Islet precursor cell (in vitro differentiated cells): ENCODE measurements at places on chromosomes 6 and 20.
A peak's percentile ranks its signal among the peaks of the same experiment; 100 is the strongest.

DNA sequence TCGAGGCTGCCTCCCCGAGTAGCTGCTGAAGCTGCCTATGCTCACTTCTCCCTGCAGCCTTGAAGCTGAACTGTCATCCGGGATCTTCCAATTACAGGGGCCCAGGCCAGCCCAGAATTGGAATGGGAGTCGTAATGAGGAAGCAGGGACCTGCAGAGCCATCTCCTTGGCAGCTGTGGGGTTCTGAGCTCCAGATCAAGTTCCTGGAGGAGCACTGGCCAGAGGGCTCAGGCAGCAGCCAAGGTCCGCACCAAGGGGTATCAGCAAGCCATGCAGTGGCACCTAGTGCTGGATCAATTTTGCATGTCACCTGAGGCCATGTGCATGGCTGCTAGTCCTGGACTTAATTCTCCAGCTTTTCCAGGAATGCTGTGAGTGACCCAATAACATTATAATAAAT is 163.2 kb upstream of the TSHZ2 start:
- no peak for DNase-seq

- DNase-seq: no peak
Observed at GRCh38 chr6:16591396-16592222, 169.7 kb downstream of the ATXN1 start.

DNA sequence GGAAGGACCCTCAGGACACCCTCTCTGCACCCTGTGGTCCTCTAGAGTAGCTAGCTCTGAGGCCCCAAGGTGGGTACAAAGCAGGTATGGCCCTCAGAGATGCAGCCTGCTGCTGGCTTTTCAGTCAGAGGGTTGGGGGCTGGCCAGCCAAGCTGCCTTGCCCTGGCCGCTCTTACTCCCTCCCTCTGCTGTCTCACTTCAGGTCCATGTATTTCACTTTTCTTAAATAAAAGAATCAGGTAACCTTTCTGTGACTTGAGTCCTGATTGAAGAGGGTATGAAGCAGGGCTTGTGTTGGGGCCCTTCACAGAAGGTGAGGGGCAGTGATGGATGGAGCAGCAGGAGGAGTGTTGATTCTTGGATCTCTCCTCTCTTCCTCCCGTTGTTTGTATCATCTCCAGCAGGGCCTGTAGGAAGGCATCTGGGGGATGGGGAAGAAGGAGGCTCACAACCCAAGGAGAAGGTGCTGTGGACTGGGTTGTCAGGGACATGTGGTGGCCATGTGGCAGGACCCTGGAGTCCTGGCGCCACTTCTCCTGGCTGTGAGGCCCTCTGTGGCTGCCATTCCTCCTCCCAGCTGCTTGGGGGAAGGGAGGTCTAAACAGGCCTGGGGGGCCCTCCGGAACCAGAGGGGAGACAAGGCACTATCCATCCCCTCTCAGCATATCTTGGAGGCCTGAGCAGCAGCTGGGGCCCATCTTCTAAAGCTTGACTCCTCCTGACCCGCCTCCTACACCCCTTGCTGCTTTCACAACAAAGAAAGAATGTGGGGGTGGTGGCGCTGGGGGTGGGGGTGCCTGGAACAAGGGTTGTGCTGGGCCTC is 1.1 kb upstream of the PTK7 start:
- DNase-seq: no peak

DNA sequence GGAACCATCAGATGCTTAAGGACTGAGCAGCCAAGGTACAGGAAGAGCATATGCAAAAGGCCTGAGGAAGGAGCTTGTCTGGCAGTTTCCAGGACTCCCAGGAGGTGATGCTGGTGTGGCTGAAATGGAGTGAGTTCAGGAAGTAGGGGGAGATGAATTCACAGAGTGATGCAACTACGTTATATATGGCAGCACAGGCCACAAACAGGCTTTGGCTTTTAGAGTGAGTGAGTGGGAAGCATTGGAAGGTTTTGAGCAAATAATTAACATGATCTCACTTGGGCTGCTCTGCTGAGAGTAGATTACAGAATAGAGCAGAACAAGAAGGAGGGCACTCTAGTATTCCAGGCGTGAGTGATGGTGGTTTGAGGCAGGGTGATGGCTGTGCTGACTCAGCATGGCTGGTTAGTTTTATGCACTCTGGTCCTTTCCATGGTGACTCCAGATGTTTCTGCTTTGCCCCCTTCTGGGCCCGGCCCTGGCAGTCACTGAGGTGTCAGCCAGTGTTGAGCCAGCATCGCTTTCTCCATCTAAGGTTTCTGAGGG is 6.5 kb downstream of the BTN2A2 start:
- no peak for DNase-seq

- DNase-seq: peak; percentile 86
Observed at GRCh38 chr6:154343473-154344308, 12.9 kb downstream of the IPCEF1 start.

GRCh38 chr6:102981490-102982015 is 1588.0 kb downstream of the GRIK2 start:
- no peak for DNase-seq

DNA sequence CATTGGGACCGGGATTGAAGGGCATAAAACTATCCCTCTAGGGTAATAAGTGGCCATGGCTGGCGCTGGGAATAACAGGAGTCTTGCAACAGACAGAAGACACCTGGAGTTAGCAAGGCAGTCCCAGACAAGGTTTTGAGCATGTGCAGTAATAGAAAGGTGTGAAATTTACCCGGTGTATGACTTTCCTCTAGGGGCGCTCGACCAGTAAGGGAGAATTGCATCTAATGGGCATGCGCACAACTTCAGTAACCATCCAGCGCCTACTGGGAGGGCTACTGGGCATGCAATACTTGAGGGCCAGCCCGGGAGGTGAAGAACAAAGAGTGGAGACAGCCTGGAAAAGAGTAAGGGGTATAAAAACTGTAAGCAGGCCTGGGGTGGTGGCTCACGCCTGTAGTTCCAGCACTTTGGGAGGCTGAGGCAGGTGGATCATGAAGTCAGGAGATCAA is 32.7 kb downstream of the SERPINB6 start:
- DNase-seq: peak; percentile 34

GRCh38 chr20:11982955-11983470 is 65.3 kb downstream of the BTBD3 start:
- DNase-seq: no peak

- DNase-seq: peak; percentile 63
Observed at GRCh38 chr20:52103913-52104545, 87.5 kb downstream of the ZFP64 start.

- no peak for DNase-seq
Observed at GRCh38 chr6:27669624-27670301, 196.9 kb upstream of the ZNF184 start.

GRCh38 chr6:7126754-7127153 is 19.0 kb downstream of the RREB1 start:
- no peak for DNase-seq

GRCh38 chr6:25175681-25176080 is 103.5 kb upstream of the CARMIL1 start:
- no peak for DNase-seq

- DNase-seq: no peak
Observed at GRCh38 chr6:143294265-143294860, 156.1 kb downstream of the ADAT2 start.

DNA sequence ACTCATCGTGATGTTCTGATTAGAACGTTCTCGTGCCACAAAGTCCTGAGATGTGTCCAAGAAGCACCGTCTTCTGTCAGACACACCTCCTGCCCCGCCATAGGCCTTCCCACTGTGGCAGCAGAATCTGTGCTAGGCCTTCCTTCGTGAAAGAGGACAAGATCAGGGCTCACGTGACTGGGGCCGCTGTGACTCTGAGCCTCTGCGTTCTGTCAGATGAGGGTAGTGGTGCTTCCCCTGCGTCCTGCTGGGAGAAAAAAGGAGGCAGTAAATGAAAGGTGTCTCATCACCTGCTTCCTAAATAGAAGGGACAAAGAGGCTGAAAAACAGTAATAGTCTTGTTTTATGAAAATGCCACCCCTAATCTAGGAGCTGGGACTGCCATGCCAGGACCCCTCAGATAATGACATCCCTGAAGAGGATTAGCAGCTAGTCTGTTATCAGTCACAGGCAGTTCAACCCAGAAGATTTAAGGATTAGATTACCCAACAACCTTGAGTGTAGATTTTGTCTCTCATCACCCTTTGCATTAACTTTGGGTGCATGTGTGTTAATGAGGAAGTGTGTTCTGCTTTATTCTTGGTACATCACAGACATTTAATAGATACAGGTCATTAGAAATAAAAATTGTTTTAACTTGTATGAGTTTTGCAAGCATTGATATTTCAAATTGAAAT is 4.1 kb downstream of the DNAJC5 start:
- no peak for DNase-seq

DNA sequence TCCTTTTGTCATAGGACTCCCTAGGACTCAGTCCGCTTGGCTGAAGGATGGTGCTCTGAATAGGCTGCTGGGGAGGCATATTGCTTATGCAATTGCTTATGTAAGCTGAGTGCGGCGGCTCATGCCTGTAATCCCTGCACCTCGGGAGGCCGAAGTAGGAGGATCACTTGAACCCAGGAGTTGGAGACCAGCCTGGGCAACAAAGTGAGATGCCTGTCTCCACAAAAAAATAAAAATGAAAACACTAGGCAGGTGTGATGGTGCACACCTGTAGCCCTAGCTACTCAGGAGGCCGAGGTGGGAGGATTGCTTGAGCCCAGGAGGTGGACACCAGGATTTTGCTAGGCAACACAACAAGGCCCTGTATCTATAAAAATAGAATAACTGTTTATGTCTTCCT is 81.3 kb downstream of the EYA2 start:
- DNase-seq: peak; percentile 24

GRCh38 chr6:33372526-33373123 is 19.0 kb upstream of the KIFC1 start:
- DNase-seq: no peak

DNA sequence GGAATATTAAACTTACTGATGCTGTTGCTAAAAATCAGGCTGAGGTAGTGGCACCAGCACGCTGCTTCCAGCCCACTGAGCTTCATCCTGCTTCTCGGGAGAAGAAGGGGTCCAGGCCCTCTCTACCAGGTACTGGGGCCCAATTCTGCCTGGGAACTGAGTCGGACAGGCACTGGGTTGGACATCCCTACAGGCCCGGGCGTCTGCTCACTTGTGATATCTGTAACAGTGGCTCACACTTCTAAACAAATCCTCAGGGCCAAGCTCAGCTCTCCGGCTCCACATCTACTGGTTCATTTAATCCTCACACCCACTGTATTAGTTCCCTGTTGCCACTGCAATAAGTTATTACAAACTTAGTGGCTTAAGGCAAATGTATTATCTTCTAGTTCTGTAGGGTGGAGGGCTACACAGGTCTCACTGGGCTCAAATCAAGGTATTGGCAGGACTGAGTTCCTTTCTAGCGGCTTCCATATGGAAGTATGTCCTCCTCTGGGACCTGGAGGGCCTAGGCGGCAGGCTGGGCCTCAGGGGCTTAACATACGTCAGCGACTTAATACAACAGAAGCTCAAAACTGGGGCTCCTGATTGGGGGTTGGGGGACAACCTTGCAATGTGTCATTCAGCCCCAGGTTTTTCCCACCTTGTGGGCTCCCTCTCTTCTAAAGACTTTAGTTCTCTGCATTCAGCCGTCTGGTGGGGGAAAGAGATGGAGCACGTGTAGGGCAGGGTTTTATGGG is 1.6 kb upstream of the KCNK15 start:
- DNase-seq: no peak

GRCh38 chr6:55868771-55869479 is 6.5 kb downstream of the BMP5 start:
- peak; percentile 90 for DNase-seq

DNA sequence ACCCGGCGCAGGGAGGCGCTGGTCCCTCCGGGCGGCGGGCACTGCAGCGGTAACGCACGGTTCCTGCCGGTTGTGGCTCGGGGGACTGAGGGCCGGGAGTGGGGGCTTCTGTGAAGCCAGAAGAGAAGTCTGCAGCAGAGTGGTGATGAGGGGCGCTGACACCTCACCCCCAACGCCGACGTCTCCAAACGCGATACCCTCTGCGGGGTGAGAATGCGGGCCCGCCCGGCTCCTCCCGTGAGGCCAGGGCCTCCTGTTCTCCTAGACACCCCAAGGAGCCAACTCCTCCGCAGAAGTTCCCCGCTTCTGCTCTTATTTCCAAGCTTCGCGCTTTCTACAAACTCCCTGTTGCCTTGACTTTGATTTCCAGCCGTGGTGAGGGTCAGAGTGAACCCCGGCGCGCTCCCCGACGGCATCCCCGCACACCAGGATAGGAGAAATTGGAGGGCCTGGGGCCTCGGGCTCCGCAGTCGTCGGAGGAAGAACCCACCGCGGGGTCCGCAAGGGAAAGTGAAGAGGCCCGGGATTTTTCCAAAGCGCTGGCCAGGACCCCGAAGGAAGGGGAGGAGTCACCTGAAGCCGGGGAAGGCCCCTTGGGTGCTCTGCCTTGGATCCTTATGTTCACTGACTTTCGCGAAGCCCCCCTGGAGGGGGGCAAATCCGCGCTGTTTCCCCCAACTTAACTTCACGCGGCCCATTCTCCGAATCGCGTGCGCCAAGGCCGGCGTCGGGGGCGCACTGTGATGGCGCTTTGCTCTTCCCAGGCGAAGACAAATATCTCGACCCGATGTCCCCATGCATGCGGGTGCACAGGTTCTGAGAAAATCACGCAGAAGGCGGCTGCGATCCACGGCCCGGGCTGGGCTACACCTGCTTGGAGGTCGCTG is 3.1 kb upstream of the INSM1 start:
- no peak for DNase-seq

GRCh38 chr20:10524034-10524476 is 89.0 kb downstream of the SLX4IP start:
- DNase-seq: peak; percentile 92

DNA sequence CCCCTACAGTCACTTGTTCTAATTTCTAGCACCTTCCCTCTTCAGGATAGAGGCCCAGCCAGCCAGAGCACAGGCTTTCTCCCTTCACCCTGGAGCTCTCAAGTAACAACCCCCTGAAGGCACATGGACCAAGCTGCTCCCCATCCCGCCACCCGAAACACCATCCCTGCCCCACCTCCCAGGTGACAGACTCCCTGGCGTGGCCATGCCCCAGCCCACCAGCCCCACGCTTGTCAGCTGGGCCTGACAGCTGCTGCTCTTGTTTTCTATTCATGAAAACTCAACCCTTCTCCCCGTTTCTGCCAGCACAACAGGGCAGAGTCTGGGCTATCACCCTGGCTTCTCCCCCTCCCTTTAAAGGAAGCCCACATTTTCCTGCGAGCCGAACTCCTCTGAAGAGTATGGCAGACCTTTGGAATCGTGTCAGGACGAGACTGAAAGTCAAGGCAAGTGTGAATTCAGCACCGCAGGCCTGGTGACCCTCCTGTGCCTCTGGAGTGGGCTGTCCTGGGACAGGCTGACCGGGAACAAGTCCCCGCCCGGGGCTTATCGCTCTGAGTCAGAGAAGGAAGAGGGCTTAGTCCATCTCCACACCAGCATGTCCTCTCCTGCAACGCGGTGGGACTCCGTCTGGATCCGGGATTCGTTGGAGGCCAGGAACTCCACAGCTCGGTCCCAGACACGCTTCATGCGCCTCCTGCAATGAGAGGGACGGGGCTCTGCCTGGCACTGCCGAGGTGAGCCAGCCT is 16.7 kb downstream of the LEMD2 start:
- DNase-seq: peak; percentile 74

- DNase-seq: peak; percentile 90
Observed at GRCh38 chr20:62365814-62366369, 1.2 kb downstream of the LAMA5 start.

DNA sequence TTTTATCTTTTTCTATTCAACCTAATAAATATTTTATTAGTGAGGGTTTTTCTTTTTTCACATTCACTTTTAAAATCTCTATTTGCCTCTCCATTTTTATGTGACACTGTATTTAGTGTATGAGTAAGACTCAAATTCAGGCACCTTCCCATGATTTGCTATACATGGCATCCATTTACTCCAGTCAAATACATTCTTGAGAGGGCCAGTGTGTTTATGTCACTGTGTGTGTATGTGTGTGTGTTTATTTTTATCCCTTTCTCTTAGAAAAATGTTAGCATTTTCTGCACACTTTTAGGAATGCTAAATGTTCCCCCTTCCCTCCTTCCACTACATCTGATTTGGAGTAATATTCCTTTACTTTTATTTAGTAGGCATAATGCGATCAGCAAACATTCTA is 290.0 kb downstream of the PACRG start:
- no peak for DNase-seq
